Neural crest cell (in vitro differentiated cells): ENCODE measurements at places on chromosomes 2 and 18. TPM values are rescaled to one million over a fixed set of nuclear protein-coding genes. Genes with fewer than 3 reads are reported as not detected.

The XPO1 gene
- total RNA-seq, result 233 and 238 TPM in 2 replicates

DNA sequence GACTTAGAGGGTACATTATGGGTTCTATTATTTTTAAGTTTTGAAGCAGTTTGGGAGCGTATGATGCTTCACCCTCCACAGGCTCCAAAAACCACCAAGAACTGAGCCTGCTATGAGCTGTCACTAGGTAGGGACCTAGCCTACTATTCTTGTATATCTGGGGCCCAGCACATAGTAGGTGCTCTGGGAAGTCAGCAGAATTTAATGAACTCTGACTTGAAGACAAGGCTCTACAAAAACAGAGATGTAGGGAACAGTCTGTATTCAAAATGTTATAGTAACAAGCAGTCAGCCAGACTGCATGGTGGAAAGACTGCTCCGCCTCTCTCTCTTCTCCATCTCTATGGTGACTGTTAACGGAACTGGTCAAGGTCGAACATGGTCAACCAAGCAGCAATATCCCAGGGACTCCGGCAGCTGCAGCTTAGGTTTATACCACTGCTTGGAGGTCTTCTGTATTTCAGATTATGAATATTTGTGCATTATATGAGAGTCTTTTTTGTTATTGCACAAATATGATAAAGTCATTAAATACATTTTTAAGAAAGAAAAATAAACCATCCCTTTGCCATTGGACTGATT lies 22.2 kb upstream of the YWHAQ start:
- no peak for DNase-seq
- H3K36me3 ChIP-seq, result no peaks in the 10 kb centered on the region
- no peak overlapping the region for H3K27ac ChIP-seq
- H3K4me3 ChIP-seq, result no peak overlapping the region

GRCh38 chr18:697012-697411 lies 15.4 kb downstream of the ENOSF1 start:
- H3K27ac ChIP-seq, result no peak overlapping the region
- H3K36me3 ChIP-seq, result peaks cover 3% of the 10 kb centered on the region
- H3K4me3 ChIP-seq, result no peak overlapping the region

GRCh38 chr2:12008425-12009061 lies 262.1 kb downstream of the LPIN1 start:
- no peak overlapping the region for H3K4me3 ChIP-seq
- no peak for DNase-seq
- H3K27ac ChIP-seq, result no peak overlapping the region
- H3K36me3 ChIP-seq, result no peaks in the 10 kb centered on the region
- H3K27me3 ChIP-seq, result no peaks in the 10 kb centered on the region

DNA sequence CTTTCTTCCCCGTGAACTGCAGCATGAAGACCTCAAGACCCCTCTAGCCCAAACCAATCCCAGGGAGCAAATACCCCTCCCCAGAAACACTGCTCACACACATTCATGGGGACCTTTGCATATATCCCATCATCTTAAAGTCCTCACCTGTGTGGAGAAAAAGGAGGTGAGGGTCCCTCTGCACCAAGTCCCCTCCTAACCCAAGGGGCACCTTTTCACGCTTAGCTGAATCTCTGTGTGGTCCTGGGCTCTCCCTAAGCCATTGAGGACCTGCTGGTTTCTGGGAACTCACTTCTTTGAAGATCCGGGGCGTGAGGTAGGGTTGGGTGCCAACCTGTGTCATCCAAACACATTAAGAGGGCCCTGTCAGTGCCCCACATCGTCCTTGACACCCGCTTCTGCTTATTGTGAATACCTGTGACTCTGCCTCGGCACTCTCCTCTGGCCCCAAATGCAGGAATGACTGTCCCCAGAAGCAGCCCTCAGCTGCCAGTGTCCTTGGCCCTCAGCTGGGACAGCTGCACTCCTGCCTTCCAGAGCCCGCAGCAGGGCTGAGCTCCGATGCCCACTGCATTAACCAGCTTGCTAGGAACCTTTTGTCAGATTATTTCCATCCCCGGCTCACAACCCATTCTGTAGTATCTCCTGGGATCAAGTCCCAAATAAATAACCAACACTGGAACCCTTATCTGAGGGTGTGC lies 41.3 kb upstream of the ITM2C start:
- no peak overlapping the region for H3K4me3 ChIP-seq
- no peak overlapping the region for H3K27ac ChIP-seq
- peaks cover 12% of the 10 kb centered on the region for H3K4me1 ChIP-seq
- no peaks in the 10 kb centered on the region for H3K27me3 ChIP-seq
- no peak for DNase-seq
- H3K36me3 ChIP-seq, result peaks cover 2% of the 10 kb centered on the region

DNA sequence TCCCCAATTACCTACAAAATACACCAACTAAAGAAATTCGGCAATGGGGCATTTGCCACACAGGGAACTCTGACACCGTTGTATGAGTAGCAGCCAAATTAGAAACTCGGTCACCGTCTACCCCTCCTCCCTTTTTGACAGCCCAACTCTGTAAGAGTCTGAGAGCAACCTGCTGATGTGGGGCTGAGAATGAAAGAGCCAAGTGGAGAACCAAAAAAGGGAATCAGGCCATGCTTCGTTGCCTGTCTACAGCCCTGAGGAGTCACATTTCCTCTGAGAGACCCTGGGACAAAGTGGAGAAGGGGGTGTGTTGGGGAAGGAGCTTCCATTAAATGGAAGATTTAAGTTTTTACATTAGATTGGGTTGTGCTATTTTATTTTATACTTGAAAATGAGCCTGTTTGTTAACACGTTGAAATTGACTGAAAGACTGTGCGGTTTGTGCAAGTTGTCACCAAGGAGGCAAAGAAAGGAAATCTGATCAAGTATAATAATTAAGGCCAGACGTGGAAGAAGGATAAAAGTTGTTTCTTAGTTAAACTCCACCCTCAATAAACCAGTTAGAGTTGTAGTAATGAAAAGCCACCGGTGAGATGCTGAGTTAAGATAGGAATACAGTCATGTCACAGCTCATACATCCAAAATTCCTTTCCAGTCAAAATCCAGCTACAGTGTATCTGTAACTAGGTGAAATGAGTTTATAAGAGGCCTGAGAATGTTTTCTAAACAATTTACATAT lies 131.7 kb upstream of the CREB1 start:
- H3K4me3 ChIP-seq, result no peak overlapping the region
- H3K27me3 ChIP-seq, result no peaks in the 10 kb centered on the region
- no peak for DNase-seq
- peaks cover 4% of the 10 kb centered on the region for H3K36me3 ChIP-seq
- H3K4me1 ChIP-seq, result peaks cover 37% of the 10 kb centered on the region

DNA sequence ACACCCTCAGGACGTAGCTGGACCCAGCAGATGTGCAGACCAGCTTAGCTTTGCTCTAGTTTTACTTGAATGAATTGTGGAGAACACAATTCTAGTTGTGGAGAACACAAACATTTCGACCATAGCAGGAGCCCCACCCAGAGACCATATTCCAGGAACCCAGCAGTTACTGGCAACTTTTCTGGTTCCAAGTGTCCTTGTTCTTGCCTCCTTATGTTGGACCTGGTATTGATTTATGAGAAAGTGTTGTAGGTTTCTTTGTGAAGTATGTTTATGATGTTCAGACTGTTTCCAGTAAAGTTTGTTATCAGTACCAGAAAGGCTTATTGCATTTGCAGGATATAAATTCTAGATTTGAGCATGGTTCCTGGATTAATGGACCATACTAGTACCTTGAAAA lies 51.0 kb downstream of the LTBP1 start:
- no peaks in the 10 kb centered on the region for H3K27me3 ChIP-seq
- H3K4me3 ChIP-seq, result no peak overlapping the region
